ENCODE measurements at places on chromosomes 5 and 9.

DNA sequence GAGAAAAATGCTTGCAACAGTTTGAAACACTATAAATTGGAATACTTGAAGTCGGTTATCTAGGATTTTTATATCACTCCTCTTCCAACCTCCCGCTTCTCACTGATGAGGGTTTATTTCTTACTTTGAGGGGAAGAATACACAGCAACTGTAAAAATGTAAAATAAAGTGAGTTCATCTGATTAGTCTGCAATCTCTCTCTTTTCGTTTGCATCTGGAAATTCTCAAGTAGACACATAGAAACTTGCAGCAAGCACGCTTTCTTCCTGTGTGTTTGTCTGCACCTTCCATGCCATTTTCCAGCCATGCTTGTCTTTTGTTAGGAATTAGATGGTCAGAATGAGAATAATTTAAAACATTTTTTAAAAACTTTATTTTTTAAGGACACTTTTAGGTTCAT, 45.1 kb upstream of the TAF11L2 start:
- DNase-seq = no peak

DNA sequence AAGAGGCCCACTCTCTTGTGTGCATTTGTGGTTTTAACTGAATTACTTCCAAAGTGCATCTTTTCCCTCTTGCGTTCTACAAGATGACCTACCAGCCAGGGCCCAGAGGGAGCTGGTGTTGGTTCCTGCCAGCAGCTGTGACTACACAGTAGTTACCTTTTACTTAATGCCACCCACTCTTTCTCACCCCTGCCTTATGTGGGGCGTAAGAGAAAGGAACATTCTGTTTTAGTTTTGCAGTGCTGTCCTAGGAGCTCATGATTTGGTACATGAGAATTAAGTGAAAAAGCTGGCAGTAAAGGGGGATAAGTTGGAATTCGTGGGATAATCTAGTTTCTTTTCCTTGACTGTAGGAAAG, 45.4 kb downstream of the RCL1 start:
- no peak for DNase-seq

DNA sequence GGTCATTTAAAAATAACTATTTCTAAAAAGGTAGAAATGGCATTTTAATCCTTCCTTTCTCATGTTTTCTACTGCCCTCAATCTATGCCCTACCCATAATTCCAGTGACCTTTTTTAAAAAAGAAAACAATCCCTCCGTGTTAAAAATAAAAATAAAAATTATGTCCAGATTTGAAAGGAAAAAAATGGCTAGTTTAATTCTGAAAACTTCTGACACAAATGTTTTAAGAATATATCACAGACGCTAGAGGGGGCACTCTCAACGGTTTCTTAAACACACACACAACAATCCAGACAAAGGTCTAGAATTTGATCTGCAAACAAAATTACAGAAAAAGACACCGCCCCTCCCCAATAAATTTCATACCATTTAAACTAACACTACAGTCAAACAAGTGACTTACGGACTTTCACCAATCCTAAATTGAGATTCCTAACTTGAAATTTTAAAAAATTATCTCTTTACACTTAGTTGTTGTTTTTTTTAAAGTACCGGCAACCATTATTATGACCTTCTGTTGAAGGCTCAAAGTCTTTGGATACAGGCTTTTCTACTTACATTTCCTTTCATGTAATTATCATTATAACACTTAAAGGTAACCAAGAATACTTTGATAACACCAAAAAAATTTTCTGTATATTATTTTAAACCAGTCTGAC, 38.2 kb downstream of the CLINT1 start:
- peak; percentile 46 for DNase-seq

DNA sequence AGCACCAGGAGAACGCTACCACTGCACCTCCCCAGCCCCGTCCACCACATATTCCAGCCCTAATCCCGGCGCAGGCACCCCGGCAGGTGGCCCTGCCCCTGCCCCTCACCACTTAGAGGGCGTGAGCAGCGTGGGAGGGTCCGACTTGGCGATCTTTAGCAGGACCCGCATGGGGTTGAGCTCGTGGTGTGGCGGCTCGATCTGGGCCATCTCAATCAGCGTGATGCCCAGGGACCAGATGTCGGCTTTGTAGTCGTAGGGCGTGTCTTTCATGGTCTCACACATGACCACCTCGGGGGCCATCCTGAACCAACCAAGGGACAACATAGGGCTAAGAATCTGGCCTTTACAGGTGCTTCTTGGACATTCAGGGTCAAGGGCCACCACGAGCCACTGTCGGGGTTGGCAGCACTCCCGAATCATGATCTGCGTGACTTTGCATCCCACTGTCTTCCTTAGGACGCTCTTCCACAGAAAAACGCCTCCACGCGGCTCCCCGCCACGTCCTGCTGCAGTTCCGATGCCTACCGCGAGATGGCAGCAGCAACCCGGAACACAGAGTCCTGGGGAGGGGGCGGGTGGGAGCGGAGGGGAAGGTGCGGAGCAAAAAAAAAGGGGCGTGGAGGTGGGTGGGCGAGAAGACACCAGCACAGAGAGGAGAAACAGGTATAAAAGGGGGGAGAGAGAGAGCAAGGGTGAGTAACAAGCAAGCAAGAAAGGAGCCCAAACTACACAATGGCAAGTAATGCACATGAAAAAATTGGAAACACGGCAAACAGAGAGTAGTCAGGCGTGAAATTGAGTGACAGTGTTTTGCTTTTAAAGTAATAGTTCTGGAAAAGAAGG, 81.3 kb downstream of the STK10 start:
- peak; percentile 63 for DNase-seq

GRCh38 chr9:137787381-137787780, 90.2 kb upstream of the CACNA1B start:
- no peak for DNase-seq

DNA sequence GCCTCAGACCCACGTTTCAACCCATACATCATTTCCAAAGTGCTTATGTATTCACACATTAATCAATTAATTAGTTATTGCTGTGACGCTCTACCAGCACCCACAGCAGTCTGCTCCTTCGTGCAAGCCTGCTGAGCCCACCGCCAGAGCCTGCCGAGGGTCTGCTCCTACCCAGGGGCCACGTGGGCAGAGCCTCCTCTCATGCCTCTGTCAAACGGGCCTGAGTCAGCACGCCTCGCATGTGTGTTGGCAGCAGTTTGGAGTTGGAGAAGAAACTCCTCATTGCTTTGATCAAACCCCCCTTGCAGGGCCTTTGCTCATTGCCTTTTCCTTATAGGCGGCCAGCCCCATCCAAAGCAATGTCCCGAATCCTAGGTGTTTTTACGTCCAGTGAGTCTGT, 256.2 kb upstream of the IRX4 start:
- no peak for DNase-seq

GRCh38 chr9:135489188-135489906, 9.8 kb downstream of the PPP1R26 start:
- no peak for DNase-seq

- DNase-seq = no peak
These were observed 4.7 kb downstream of the SARDH start for GRCh38 chr9:133733421-133733795.

All from colonic mucosa (tissue), 4 donors.